ENCODE measurements at places on chromosomes 12 and 14.
A peak's percentile ranks its signal among the peaks of the same experiment; 100 is the strongest.

DNA sequence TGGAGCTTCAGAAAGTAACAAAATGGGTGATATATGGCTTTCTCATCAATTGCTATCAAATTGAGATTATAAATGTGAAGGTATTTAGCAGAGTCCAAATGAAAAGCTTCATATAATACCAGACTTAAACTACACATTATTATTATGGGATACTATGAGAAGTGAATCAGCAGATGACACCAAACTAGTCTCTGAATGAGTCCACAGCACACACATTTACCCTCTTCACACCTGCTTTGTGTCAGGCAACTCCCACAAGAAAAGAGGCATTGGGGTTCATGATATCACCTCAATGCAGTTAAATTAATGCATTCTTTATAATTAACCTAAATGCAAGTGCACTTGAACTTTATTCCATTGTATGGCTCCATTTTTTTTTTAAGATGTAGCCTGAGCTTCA is 330.5 kb downstream of the BCL11B start:
- no peaks in the 10 kb centered on the region for H3K36me3 ChIP-seq
- DNase-seq, result no peak
- H3K27me3 ChIP-seq, result peaks cover 34% of the 10 kb centered on the region
- no peak overlapping the region for H3K4me3 ChIP-seq

- H3K27me3 ChIP-seq, result peaks cover 10% of the 10 kb centered on the region
- peaks cover 11% of the 10 kb centered on the region for H3K4me1 ChIP-seq
- H3K36me3 ChIP-seq, result no peaks in the 10 kb centered on the region
- no peak overlapping the region for H3K4me3 ChIP-seq
- no peak for DNase-seq
Measured at GRCh38 chr14:21162081-21162480, 6.2 kb upstream of the OR5AU1 start.

- no peaks in the 10 kb centered on the region for H3K36me3 ChIP-seq
- no peak overlapping the region for H3K27ac ChIP-seq
- H3K27me3 ChIP-seq, result no peaks in the 10 kb centered on the region
- peaks cover 5% of the 10 kb centered on the region for H3K4me1 ChIP-seq
Measured at GRCh38 chr12:50309950-50310349, 26.6 kb upstream of the LIMA1 start.

DNA sequence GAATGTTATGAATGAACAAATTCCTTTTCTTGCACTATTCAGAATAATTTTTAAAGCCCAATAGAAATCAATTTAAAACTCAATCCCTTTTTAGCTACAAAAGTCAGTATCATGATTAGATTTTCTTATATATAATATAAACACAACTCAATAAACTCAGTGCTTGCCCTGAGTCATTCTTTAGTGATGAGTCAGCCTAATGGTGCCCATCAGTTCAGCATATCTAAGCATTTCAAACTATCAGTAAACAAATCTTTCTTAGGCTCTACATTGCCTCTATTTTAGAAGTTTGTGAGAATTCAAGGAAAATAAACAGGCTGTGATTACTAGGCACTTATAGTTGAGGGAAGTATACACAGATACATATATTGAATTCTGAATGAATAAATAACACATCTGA is 179.6 kb downstream of the NELL2 start:
- H3K27ac ChIP-seq, result no peak overlapping the region
- H3K4me3 ChIP-seq, result no peak overlapping the region
- DNase-seq, result no peak
- no peaks in the 10 kb centered on the region for H3K36me3 ChIP-seq

DNA sequence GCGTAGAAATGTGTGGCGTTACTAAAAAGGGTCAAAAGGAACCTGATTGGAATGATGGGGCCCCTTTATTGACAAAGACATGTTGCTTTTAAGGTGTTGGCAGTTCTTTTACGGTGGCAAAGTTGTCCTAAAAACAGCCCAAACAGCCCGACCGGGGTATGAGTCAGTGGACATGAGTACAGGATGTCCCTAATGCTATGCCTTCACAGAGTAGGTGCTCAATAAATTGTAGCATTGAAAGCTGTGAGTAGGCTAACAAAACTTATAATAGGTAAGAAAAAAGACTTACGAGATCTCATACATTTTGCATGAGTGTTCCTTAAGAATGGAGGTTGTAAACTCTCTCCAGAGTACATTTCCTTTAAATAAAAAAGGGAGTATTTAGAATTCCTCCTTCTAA is 2.6 kb downstream of the ELK3 start:
- no peaks in the 10 kb centered on the region for H3K36me3 ChIP-seq
- no peaks in the 10 kb centered on the region for H3K27me3 ChIP-seq
- peak overlapping the region; percentile 92 for H3K4me3 ChIP-seq
- DNase-seq, result no peak

DNA sequence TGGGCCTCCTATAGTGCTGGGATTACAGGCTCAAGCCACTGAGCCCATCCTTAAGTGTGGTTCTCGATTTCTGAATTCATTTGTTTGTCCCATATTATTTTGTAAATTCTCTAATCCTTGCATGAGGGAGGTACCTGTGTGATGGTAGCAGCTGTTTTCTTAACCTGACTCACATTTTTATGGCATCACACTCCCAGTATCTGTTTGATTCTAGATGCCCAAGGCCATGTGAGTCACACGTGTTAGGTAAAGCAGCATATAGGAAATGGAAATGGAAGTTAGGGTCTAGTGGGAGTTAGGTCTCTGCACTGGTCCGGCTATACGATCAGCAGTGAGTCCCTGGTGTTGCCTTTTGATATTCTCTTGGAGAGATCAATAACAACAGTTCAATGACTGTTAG is 198.1 kb downstream of the ERC1 start:
- H3K27ac ChIP-seq, result no peak overlapping the region
- H3K36me3 ChIP-seq, result peaks cover 14% of the 10 kb centered on the region
- H3K4me3 ChIP-seq, result no peak overlapping the region
- peaks cover 19% of the 10 kb centered on the region for H3K4me1 ChIP-seq

- peak overlapping the region; percentile 24 for H3K4me3 ChIP-seq
- peaks cover 2% of the 10 kb centered on the region for H3K36me3 ChIP-seq
- no peak for DNase-seq
- H3K27me3 ChIP-seq, result no peaks in the 10 kb centered on the region
Measured at GRCh38 chr12:1575408-1576401, 18.7 kb downstream of the FBXL14 start.

GRCh38 chr12:116442946-116443345 is 116.2 kb upstream of the MAP1LC3B2 start:
- H3K36me3 ChIP-seq, result no peaks in the 10 kb centered on the region
- DNase-seq, result no peak
- H3K4me3 ChIP-seq, result no peak overlapping the region
- H3K27ac ChIP-seq, result no peak overlapping the region

GRCh38 chr14:30349520-30349919 is 209.4 kb upstream of the G2E3 start:
- H3K4me1 ChIP-seq, result no peaks in the 10 kb centered on the region
- peaks cover 8% of the 10 kb centered on the region for H3K27me3 ChIP-seq
- no peaks in the 10 kb centered on the region for H3K36me3 ChIP-seq
- H3K27ac ChIP-seq, result no peak overlapping the region

GRCh38 chr12:106301241-106301610 is 1.3 kb upstream of the TCP11L2 start:
- H3K27ac ChIP-seq, result peak overlapping the region; percentile 89
- no peak for DNase-seq
- peak overlapping the region; percentile 72 for H3K4me3 ChIP-seq
- peaks cover 48% of the 10 kb centered on the region for H3K4me1 ChIP-seq

DNA sequence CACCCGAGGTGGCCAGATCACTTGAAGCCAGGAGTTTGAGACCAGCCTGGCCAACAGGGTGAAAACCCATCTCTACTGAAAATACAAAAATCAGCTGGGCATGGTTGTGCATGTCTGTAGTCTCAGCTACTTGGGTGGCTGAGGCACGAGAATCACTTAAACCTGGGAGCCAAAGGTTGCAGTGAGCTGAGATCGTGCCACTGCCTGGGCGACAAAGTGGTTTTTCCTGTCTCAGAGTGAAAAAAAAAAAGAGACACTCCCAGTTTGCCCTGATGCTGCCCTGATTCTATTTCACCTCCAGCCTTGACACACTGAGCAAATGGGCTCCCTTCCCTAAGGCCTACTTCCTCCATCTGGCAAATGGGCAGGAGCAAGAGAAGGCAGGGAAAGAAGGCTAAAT is 28.5 kb upstream of the PLEK2 start:
- no peak overlapping the region for H3K27ac ChIP-seq
- DNase-seq, result no peak
- no peaks in the 10 kb centered on the region for H3K36me3 ChIP-seq
- H3K4me3 ChIP-seq, result no peak overlapping the region

- H3K27me3 ChIP-seq, result no peaks in the 10 kb centered on the region
- peaks cover 3% of the 10 kb centered on the region for H3K4me1 ChIP-seq
- no peak for DNase-seq
- no peak overlapping the region for H3K4me3 ChIP-seq
- no peak overlapping the region for H3K27ac ChIP-seq
- H3K36me3 ChIP-seq, result no peaks in the 10 kb centered on the region
Measured at GRCh38 chr12:59699421-59700152, 103.8 kb downstream of the SLC16A7 start.

DNA sequence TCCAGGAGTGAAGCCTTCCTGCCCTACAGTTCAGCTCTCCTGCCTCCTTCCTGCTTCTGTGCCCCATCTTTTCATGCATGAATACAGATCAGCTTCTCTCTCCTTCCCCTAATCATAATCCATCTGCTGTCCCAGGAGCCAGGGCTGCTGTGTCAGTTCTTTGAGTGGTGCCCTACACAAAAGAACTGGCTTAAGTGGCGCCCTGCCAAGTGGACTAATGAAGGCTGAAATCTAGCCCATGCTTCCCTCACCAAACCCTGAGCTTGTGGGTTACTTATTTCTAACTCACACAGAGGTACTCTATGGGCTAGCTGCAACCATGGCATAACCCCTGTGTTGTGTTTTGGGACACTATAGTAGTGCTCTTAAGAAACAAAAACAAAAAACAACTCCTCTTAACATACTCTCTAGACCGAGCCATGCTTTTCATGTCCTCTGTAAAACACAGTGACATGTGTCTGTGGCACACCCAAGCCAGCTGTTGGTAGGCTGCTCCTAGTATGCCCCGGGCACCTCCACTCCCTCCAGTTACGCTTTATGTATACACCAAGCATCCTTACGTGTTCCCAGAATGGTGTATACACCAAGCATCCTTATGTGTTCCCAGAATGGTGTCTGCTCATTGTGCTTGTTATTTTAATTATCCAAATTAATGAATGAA is 19.3 kb upstream of the ETV6 start:
- no peaks in the 10 kb centered on the region for H3K27me3 ChIP-seq
- peaks cover 7% of the 10 kb centered on the region for H3K4me1 ChIP-seq
- no peaks in the 10 kb centered on the region for H3K36me3 ChIP-seq
- H3K4me3 ChIP-seq, result no peak overlapping the region
- H3K27ac ChIP-seq, result no peak overlapping the region

- no peak overlapping the region for H3K4me3 ChIP-seq
- H3K36me3 ChIP-seq, result peaks cover 2% of the 10 kb centered on the region
- DNase-seq, result peak; percentile 81
- H3K27me3 ChIP-seq, result peaks cover 40% of the 10 kb centered on the region
Measured at GRCh38 chr12:128968668-128969067, 115.4 kb downstream of the GLT1D1 start.

DNA sequence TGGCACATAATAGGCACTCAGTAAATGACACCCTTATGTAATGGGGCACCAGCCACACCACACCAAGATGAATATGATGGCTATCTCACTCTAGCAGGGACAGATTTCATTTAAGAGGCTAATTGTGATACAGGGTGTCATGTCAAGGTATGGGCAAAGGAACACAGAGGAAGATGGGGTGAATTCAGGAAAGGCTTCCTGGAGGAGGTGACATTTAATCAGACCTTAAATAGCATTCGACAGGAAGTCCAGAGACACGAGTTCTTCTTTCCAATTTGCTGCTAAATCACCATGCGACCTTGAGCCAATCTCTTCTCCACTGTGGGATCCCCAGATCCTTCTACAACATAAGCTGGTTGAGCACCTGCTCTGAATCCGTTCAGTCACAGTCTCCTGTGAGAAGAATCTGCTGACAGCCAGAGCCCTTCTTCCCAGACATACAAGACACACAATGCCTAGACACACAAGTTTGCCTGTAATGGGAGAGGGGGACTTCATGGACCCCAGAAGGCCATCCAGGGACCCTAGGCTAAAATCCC is 1.5 kb upstream of the DTX1 start:
- peaks cover 2% of the 10 kb centered on the region for H3K4me1 ChIP-seq
- H3K36me3 ChIP-seq, result peaks cover 2% of the 10 kb centered on the region
- H3K4me3 ChIP-seq, result no peak overlapping the region
- peak; percentile 10 for DNase-seq

DNA sequence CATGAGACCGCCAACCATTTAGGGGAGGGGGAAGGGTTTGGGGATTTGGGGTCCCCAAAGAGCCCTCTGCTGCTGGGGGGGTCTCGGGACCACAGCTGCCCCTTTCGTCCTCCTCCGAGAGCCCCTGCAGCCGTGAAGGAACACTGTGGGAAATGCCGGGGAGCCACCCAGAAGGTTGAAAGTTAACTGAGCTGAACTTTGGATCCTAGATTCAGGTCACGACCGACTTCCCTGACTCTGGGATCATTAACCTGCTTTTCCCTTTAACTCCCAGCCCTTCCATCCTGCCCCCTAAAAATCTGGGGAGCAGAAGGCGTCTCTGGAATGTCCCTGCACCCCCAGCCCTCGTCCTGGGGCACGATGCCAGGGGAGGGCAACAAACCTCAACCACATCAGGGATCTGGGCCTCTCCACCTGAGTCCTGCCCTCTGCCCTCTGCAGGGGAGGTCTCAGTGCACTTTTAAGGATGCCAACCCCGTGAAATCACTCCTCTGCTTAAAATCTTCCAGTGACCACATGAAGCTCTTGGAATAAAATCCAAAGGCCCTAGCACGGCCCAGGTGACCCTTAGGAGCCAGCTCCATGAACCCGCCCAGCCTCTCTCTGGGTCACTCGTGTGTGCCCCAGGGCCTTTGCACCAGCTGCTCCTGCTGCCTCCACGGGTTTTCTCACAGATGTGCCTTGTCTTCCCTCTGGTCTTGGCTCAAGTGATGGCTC is 95.0 kb downstream of the RFLNA start:
- H3K27me3 ChIP-seq, result no peaks in the 10 kb centered on the region
- peak overlapping the region; percentile 98 for H3K4me3 ChIP-seq
- peak overlapping the region; percentile 97 for H3K27ac ChIP-seq
- peaks cover 4% of the 10 kb centered on the region for H3K36me3 ChIP-seq
- peaks cover 75% of the 10 kb centered on the region for H3K4me1 ChIP-seq

- H3K27ac ChIP-seq, result no peak overlapping the region
- DNase-seq, result no peak
- H3K36me3 ChIP-seq, result no peaks in the 10 kb centered on the region
- H3K27me3 ChIP-seq, result peaks cover 78% of the 10 kb centered on the region
- no peaks in the 10 kb centered on the region for H3K4me1 ChIP-seq
- no peak overlapping the region for H3K4me3 ChIP-seq
Measured at GRCh38 chr12:52699960-52700359, 3.4 kb downstream of the KRT77 start.

- H3K27me3 ChIP-seq, result no peaks in the 10 kb centered on the region
- peaks cover 57% of the 10 kb centered on the region for H3K4me1 ChIP-seq
- peak overlapping the region; percentile 84 for H3K4me3 ChIP-seq
- DNase-seq, result no peak
- peaks cover 10% of the 10 kb centered on the region for H3K36me3 ChIP-seq
Measured at GRCh38 chr12:95790917-95791849, 619 bp upstream of the NTN4 start.

Measured in chondrocyte (in vitro differentiated cells).